SW 1271 (cell line): ENCODE measurements at places on chromosomes 2 and 18.
A peak's percentile ranks its signal among the peaks of the same experiment; 100 is the strongest.

DNA sequence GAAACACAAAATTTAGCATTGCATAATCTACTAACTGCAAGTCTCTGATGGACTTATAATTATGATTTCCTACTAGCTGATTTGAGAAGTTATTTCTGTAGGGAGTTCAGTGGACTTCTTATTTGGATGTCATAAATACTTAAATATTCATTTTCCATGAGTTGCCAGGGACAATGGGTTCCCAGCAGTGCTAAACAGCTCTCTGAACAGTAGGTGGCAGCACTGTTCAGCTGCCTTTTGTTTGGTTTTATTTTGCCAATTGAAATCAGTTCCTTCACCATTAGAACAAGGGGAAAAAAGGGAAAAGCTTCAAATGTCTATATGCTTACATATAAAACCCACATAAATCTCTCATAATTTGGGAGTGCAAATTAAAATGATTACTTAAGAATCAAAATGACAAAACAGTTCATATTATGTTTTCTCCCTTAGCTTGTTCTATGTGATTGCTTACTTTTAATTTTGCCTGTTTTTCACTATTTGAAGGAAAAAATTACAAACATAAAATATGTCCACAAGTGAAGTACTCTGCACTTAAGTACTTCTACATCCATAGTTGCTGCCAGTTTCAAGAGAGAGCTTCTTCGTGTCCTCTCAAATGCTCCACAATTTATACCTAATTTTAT, 898.9 kb downstream of the CPS1 start:
- no peak for DNase-seq

DNA sequence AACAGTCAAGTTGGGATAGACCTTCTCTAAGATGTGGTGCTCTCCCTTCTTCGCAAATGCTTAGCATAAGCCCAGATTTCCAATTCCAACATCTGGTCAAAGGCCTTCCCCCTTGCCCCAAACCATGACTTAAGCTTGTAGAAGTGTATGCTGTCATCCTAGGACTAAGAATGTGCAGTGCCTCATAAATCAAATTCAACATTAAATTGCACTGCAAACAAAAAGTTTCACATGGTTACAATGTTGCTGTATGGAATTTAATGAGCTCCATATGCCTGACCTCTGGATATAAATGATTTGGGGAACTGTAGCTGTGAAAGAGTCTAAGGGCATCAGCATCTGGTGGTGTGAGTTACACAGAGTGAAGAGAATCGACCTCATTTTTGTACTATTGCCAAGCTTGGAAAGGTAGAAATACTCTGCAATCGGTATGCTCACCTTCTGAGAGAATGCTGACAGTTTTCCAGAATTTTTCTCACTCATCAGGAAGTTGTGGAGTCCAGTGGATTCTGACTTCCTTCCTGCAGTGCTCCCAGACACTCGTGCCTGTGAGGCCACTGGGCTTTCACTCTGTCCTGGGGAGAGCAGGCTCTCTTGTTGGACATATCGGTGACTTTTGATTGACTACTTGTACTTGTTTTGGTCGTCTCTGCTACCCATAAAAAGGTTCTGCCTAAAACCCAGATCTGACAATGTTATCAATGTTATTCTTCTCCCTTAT, 40.6 kb downstream of the FASTKD2 start:
- DNase-seq: no peak

- DNase-seq: no peak
These were observed 30.0 kb upstream of the KCMF1 start for GRCh38 chr2:84940831-84941412.

DNA sequence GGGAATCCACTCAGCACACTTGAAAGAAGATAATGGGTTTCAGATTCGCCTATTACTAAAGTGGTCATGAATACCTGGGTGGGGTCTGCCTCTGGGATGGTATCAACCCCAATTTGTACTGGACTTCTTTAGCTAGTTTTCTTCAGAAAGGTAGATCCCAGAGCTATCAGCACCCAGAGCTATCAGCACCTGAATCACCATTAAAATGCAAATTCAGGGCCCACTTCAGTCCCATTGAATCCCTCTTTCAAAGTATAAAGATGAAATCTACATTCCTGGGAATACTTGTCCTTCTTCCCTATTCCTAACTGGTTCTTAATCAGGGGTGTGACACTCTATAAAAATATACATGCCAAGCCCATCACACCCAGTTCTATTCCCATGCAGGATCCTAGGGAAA, 914.3 kb downstream of the DCC start:
- DNase-seq: no peak

GRCh38 chr2:54420524-54421172, 35.5 kb upstream of the SPTBN1 start:
- DNase-seq: no peak

- DNase-seq: no peak
These were observed 58.3 kb upstream of the BCL2L11 start for GRCh38 chr2:111062417-111062816.

DNA sequence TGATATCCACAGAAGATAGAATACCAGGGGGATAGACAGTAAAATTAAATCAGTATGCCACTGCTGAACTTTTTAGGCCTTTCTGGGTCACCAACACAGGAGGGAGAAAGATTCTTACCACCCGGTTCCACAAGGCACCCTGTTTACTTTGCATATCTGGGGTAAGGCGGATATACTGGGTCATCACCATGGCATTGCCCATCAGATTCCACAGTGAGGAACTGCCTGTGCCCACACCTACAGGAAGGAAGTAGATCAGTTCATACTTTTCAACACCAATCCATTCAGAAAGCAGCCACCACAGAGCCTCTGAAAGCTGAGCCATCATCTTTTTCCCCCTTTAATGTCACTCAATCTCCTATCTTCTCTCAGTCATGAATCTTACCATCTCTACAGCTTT, 2.0 kb downstream of the LMAN2L start:
- DNase-seq: peak; percentile 11

DNA sequence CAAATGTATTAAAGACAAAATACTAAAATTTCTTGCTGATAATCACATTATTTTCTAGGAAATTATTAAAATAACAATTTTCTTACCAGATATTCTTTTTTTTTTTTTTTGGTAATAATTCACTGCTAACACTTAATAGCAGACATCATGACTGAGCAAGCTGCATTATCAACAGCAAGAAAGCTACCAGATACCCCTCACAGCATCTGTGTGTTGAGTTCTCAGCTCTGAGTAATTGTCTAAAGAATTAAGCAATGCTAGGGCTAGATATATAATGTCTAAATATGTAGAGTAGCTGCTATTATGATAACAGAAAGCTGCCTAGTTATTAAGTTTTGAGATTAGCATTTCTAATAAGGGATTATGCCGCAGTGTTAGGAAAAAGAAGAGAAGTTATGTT, 754.3 kb upstream of the PKDCC start:
- no peak for DNase-seq

DNA sequence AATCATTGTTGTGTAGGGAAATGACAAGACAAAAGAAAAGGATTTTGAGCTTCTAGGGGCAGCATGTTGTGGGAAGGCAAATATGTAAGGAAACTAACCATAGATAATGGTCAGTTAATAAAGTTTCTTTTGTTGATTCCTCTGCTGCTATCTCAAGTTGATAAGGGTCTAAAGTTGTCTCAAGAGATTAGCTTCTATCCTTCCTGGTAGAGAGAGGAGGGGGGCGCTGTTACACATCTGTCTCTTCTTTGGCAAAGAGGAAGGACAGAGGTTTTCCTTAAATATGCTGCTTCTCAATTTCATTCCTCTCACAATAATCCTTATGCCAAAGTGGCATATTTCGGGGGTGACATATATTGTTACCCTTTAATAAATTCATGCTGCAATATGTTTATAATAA, 944.0 kb downstream of the DPP10 start:
- no peak for DNase-seq

GRCh38 chr18:25832001-25832604, 258.3 kb downstream of the SS18 start:
- DNase-seq: no peak

DNA sequence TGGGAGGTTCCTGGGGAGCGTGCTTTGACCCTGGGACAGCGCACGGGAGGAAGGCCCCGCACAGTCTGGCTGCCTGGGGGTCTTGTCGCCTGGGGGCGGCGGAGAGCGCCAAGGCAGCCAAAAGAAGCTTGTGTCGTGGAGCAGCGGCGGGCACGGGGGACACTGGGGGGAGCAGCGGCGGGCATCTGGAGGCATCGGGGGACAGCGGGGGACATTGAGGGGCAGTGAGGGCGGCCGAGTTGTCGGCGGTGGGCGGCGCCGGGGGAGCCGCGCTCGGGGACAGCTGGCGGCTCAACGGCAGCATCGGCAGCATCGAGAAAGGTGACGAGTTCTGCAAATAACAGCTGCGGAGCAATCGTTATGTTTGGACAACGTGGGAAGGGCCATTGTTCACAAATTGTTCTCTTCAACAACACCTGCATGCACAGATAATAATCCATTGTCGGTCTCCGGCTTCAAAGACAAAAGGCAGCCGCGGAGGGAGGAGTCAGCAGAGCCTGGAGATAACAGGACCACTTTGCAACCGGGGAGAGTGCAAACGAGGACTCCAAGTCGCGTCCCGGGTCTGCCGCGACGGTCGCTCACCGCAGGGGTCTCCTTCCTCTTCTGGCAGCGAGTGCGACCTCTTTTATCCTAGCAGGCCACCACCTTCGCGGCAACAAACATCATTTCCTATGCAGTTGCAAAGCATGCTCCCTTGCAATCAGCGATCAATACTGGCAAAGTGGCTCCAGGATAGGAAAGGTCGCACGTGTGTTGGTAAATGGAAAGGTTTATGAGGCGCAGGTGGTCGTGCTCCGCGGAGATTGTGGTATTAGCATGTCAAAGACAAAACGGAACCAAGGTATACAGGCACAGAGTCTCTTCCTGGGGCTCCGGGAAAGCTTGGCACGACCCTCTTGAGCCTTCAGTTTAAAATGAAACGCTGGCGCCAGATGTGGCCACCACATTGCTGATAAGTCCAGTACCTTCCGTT, 132.3 kb upstream of the DLX2 start:
- DNase-seq: no peak

DNA sequence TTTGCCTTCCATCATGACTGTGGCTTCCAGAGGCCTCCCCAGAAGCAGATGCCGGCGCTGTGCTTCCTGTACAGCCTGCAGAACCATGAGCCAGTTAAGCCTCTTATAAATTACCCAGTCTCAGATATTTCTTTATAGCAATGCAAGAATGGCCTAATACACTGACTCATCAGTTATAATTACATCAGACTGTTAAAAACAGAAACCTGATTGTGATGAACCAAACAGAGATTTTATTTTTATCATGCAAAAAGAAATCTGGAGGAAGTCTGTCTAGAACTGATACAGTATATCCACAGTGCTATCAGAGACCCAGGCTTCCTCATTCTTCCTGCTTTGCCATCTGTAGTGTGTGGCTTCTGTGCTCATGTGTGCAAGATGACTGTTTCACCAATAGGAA, 93.4 kb upstream of the MEX3C start:
- no peak for DNase-seq

DNA sequence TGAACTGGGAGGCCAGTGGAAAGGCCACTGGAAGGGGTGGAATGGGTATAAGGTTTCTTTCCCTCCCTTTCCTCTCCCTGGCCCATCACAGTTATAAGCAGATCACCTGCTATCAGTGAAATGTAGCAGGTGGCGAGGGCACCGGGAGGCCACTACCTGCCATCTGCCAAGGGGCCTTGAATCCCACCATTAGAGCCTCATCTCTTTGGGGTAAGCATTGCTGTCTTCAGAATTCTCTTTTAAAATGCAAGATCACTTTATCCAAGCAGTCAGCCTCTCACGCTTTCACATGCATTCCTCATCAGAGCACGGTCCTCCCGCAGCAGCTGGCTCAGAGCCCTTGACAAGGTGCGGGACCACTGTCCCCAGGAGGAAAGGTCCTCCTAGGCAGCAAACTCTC, 268.5 kb downstream of the CELF4 start:
- no peak for DNase-seq

DNA sequence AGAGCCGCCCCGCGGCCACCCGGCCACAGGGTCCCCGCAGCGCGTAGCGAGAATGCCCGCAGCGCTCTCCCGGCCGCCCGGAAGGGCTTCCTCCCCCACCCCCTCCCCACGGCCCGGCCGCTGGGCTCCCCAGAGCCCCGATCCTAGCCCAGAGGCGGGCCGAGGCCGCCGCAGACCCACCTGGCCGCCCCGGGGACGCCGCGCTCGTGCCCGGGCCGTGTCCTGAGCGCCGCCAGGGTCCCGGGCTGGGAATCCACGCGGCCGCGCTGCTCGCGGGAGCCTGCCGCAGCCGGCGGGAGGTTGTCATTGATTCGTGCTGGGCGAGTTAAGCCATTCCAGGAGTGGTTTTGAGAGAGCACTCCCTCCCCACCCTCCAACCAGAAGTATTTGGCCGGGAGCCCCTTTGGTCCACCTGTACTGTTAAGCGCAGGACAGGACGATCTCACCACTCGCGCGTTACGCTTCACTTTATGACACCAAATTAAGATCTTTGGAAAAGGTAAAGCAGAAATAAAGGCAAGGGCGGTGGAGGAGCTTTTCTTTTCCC, 206.4 kb upstream of the SMAD2 start:
- no peak for DNase-seq

DNA sequence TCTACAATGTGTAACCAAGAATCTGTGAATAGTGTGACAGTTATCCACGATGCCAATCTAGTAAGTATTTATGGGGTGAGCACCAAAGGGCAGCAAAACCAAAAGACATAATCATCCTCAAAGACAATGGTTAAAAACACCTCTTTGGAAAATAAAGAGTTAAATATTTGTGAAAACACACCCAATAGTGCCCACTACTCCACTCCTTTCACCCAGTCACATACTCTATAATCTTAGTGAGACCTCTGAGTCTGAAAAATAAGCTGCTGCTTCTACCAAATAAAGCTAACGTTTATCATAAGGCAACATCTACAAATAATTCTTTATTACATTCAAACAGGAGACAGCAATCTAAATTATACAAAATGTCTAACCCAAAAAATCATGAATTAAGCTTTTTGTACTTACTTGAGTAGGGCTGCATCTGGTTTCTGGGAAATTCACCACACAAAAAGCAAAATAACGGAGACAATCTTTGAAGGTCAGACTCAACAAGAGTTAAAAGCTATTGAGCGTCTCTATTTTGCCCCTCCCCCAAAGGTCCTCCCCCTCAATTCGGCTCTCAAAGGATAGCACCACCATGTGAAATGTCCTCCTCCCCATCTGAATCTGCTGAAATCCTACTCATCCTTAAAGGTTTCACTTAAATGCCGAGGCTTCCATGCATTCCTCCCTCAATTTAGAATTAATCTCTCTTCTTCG, 2.0 kb downstream of the RAPH1 start:
- DNase-seq: no peak
